Foreskin keratinocyte (primary cell): ENCODE measurements at places on chromosomes 7 and 10.

DNA sequence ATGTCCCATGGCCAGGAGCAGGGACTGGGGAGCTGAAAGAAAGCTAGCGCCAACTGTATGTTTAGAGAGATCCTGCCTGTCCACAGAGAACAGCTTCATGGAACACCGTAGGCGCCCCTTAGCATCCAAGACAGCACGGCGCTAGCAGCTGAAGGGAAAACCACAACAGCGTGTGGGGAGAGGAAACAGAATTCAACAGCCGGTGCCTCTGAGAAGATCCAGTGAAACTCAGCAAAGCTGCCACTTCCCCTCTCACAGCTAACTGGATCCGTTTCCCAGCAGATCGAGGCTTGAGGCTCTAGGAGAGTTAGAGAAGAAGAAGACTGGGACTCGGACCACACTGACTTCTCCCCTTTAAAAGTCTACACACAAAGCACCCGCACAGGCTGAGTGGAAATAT is 145.0 kb downstream of the MAD1L1 start:
- DNase-seq = no peak

DNA sequence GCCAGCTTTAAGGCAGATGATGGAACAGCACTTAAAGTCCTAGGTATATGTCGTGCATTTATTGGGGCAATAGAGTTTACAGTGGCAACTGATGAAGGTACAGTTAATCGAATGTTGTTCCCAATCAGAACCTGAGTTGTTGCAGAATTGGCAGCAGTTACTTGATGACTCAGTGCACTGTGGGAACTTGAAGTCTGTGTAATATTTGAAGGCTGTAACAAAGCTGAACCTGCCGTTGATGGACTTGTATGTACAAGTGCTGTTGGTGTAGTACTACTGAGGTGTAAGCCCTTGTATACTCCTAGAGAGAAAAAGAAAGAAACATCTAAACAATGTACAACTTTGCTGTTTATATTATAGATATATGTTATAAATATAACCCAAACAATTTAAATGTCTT is 75.3 kb downstream of the EPC1 start:
- peak; percentile 70 for DNase-seq

DNA sequence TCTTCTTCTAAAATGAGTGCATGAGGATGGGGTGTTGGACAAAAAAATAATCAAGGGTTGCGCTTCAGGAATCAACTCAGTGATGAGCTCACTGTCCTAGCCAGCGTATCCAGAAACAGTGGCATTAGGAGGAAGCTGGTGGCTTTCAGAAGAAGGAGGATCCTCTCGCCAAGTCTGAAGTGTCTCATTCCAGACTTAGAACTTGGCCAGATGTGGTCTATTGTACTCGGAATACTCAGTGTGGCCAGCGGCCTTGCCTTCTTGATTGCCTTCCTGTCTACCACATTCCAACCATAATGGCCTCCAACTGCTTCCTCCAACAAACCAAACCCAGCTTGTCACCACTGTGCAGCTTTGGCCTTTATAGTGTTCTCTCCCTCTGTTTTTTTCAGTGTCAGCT is 732.4 kb downstream of the KCNMA1 start:
- no peak for DNase-seq

DNA sequence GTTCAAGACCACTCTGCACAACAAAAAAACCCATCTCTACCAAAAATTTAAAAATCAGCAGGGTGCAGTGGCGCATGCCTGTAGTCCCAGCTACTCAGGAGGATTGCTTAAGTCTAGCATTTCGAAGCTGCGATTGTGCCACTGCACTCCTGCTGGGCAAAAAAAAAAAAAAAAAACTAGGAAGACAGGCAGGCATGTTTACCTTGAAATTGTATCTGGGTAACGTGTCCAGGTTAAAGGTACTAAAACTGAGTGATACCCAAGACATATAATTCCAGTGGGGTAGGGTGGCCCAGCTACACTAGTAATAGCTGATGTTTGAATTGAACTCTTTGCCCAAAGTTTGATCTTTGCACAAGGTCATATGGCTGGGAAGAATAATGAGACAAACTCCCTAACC is 16.2 kb downstream of the GHITM start:
- no peak for DNase-seq

DNA sequence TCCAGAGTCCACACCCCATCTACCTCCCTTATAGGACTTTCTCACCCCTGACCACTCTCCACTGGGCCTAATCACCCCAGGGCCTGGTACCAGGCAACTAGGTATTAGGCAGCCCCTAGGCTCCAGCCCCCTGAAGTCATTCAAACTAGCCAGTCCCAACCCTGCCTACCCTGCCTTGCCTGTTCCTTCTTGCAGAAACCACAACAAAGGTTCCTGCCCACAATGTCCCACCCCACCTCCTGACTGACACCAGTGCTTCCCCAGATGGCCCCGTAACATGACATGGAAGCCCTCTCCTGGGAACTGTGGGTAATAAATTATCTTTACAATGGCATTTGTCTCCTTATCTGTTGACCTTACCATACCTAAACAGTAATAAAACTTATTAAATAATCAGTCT is 100.6 kb upstream of the PDE1C start:
- no peak for DNase-seq

- no peak for DNase-seq
Measured at GRCh38 chr7:120987280-120987679, 1.2 kb upstream of the CPED1 start.

- DNase-seq = no peak
Measured at GRCh38 chr7:29471444-29472138, 92.0 kb upstream of the PRR15 start.

GRCh38 chr7:117807676-117808075 is 65.6 kb downstream of the CTTNBP2 start:
- DNase-seq = no peak

- DNase-seq = no peak
Measured at GRCh38 chr7:112515989-112516388, 35.2 kb downstream of the LSMEM1 start.

DNA sequence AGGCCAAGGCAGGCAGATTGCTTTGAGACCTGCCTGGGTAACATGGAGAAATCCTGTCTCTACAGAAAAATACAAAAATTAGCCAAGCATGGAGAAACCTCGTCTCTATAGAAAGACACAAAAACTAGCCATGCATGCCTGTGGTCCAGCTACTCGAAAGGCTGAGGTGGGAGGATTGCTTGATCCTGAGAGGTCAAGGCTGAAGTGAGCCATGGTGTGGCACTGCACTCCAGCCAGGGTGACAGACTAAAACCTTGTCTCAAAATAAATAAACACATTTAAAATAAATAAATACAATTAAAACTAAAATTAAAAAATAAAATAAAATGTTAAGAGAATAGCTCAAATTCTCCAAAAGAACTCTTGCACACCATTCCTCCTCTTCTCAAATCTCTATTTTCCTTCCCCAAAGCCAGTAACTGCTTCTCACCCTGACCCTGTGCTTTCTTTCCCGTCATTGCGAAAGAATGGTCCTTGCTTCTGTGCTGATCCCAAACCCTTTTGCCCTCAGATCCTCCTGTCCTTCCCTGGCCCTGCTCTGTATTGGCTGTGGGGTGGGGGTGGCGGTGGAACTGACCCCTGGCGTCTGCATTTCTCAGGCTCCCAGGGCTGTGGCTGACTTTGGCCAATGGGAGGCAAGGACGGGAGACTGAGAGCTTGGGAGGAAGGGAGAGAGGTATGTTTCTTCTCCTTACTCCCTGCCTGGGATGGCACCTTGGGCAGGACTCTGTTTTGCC is 12.4 kb downstream of the SRGN start:
- DNase-seq = no peak

DNA sequence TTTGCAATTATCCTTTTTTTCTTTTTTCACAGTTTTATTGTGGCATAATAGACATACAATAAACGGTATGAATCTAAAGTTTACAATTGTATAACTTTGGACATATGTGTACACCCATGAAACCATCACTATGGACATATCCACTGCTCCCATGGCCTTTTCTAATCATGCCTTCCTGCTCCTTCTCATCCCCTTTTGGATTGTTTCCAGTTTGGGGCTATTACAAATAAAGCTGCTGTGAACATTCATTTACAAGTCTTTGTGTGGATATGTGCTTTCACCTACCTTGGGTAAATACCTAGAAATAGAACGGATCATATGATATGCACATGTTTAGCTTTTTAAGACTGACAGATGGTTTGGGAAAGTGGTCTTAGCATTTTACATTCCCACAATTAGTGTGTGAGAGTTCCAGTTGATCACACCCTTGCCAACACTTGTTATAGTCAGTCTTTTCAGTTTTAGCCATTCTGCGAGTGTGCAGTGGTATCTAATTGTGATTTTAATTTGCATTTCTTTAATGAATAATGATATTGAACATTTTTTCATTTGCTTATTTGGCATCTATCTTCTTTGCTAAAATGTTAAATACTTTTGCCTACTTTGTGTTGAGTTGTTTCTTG is 120.9 kb upstream of the KAT6B start:
- DNase-seq = no peak

DNA sequence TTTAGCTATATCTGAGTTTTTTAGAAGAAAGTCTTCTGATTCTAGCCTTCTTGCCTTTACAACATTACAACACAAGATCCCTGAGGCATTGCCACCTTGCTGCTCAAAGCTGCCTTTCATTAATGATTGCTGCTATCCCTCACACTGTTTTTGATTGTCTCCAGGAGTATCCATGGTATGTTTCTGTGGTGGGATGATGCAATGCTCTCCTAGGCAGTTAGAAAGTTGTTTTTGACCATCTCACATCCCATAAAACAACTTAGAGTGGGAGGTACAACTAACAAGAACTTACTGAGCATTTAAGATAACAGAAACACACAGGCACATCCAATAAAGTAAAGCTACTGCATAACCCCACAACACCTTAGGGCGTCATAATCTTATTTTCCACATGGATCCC is 1156.0 kb upstream of the LRRTM3 start:
- no peak for DNase-seq

GRCh38 chr10:17428351-17429097 is 25.9 kb downstream of the ST8SIA6 start:
- DNase-seq = no peak

DNA sequence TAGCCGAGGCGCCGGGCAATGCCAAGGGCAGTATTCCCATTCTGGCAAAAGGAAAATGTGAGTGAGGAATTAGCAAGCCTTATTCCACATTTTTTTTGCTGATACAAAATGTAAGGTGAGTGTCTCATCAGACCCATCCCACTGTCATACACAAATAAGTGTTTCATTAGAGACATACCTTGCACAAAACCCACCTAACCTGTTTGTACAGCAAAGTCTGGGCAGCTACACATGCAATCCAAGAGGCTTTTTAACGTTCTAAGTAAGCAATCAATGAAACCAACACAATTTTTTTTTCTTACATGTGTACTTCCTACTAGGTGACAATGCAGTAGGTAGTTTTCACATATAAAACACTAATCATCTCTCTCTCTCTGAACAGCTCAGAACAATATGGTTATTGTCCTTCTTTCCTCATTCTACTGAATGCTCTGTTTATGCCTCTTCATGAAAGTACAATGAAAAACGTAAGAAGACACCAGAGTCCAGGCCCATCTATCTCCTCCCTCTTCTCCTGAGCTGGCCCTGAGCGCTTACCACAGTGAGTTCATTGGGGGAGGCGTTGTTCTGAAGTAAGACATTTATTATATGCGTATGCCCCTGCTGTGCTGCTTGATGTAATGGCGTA is 217.2 kb downstream of the ANK3 start:
- DNase-seq = peak; percentile 59

GRCh38 chr10:23344241-23344841 is at the start of gene C10orf67:
C10orf67 (minus strand) TSS chr10:23344797; CDS start chr10:23344774, 23 bp downstream.
- DNase-seq = no peak

GRCh38 chr10:29141761-29142160 is 147.1 kb upstream of the LYZL1 start:
- DNase-seq = peak; percentile 41

GRCh38 chr7:36657036-36657660 is 67.1 kb downstream of the AOAH start:
- no peak for DNase-seq

GRCh38 chr7:108071551-108071950 is 58.6 kb downstream of the LAMB4 start:
- DNase-seq = no peak

GRCh38 chr10:71084061-71084817 is 128.1 kb upstream of the UNC5B start:
- DNase-seq = no peak

DNA sequence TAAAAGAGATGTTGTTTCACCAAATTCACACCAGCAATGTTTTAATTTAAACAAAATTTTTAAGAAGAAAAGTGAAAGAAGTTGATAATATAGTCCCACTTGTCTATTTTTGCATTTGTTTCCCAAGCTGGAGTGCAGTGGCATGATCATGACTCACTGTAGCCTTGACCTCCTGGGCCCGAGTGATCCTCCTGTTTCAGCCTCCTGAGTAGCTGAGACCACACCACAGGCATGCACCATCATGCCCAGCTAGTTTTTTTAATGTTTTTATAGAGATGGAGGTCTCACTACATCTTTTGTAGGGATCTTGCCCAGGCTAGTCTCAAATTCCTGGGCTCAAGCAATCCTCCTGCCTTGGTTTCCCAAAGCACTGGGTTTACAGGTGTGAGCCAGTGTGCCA is 14.1 kb upstream of the NDUFA5 start:
- DNase-seq = peak; percentile 65

DNA sequence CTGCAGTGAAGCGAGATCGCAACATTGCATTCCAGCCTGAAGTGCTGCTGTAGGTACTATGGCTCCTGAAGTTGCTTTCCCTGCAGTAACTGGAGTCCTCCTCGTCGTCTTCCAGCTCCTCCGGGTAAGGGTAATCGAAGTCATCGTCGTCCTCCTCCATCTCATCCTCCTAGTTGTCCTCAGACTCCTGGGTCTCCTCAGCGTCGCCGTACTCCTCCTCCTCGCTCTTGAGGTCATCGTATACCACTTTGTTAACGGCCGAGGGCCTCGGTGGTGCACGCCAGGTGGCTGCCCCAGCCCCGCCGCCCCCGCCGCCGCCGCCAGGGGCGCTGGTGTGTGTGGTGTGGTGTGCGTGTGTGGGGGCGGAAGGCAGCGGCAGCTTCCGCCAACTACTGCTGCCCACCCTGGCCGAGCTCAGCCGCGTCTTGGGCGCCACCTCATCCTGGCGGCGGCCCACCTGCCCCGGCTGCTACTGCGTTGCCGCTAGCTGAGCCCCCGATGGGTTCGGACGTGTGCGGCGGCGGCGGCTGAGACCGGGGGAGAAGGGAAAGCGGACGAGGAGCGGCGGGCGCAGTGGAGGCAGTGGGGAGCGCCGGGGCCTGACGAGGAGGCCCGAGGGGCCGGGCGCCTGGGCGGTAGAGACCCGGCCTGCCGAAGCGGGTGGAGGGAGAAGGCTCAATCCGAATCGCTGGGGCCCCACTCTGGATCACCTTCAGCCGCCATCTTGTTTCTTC is 11.8 kb upstream of the ACBD5 start:
- peak; percentile 38 for DNase-seq

DNA sequence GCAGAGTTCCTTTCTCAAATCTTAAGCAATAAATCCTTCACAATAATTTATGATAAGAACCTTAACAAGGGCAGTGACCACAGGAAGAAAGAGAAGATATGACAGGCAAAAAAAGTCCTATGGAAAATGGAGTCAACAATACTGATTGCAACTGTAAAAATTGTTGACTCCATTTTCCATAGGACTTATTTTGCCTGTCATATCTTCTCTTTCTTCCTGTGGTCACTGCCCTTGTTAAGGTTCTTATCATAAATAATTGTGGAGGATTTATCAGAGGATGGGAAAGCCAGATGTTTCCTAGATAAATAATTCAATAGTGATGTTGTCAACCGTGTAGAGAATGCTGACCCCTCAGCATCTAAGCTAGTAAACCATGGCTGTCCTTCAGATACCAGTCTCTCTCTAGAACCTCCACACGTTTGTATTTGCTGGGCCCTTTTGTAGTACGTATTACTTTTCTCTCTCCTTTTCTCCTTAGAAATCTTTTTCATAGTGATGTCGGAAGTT is 172.6 kb upstream of the BET1 start:
- DNase-seq = no peak
